ENCODE measurements at places on chromosomes 11 and 22.
A peak's percentile ranks its signal among the peaks of the same experiment; 100 is the strongest.

- DNase-seq = no peak
These were observed 24.1 kb upstream of the FAM181B start for GRCh38 chr11:82757660-82758357.

GRCh38 chr22:22235558-22235957 lies 9.0 kb upstream of the VPREB1 start:
- peak; percentile 52 for DNase-seq

DNA sequence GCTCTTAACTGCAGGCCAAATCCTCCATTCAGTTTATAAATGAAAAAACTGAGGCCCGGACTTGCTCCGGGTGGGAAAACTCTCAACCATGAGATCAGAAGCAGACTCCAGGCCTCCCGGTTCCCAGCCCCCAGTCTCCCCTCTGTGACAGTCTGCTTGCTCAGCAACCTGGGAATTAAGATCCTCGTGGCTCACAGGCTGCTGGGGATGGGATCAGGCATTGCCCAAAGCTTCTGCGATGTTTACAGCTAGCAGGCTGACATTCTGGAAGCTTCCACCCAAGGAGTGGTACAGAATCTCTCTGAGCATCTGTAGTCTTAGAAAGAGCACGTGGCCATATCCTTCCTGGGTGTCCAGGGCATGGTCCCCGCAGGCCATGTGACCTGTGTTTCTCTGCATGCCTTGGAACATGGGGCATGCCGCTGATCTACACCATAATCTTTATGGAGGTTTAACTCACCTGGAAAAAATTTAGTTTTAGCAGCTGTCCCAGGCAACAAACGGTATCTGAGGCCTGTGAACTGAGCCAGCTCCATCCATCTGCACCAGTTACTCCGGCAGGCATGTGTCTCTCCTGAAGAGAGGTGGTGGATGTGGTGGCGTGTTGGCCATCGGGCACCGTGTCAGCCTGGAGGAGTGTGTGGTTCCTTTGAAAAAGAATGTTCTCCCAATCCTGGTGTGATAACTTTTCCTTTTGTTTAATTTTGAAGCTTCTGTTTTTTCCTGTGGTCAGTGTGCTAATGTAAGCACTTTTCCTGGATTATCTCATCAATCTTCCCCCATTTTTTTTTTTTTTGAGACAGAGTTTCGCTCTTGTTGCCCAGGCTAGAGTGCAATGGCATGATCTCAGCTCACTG lies 7.9 kb downstream of the FBLN1 start:
- no peak for DNase-seq

GRCh38 chr11:60988658-60989057 lies 17.2 kb downstream of the CD6 start:
- DNase-seq = no peak

DNA sequence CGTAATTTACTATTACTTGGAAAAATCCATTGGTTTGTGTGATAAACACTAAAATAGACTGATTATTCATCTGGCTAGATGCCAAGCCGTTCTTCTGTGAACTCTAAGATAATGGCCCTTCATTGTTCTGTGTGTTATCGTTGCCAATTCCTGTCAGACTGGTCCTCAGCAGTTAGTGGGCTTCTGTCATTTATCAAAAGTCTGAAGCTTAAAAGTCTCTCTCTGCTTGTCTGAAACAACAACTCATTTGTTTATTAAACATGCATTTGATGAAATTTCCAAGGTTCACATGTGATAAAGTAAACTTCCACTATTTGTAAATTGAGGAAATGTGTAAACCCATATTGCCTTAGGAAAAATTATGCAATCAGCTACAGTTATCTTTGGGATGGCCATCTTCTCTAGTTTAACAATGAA lies 21.1 kb upstream of the RDX start:
- DNase-seq = no peak

DNA sequence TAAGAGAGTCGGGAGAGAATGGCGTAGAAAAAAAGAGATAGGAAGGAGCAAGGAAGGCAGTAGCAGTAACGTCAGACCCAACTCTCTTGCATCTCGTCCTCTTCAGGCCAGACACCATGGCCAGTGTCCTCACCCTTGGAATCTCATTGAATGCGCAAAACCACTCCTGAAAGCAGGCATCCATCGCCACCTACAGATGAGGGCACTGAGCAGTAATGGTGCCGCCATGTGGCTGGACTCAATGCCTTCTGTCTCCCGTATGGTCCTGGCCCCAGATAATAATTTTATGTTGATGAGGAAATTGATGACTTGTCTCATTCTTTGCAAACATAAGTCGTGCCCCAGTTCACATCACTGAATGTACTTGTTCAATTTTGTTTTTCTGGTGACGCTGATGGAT lies 17.8 kb upstream of the ALX4 start:
- DNase-seq = no peak

GRCh38 chr22:29443861-29444792 lies 5.7 kb downstream of the RFPL1 start:
- DNase-seq = no peak

GRCh38 chr22:47395481-47395880 lies 633.0 kb downstream of the TBC1D22A start:
- no peak for DNase-seq
